WERI-Rb-1 (cell line): ENCODE measurements at places on chromosomes 4 and X.

DNA sequence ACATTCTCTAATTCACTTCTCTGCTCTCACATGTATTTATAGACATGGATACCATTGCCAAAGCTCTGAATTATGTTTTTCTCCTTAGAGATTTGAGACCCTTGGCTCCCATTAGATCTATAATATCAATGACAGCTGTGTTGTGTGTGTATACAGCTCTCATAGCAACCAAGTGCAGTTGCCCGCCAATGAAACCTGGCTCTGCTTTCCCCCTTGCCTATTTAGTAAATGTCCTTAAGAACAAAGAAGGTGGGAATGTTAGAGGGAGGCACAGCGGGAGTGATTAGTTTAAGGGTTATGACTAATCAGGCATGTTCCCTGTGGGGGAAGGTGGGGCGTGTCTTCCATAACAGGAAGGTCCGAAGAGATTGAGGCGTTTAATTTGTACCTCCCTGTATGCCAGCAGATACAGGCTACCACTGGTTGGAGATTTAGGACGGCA, 100.5 kb upstream of the TBC1D9 start:
- no peak for DNase-seq

DNA sequence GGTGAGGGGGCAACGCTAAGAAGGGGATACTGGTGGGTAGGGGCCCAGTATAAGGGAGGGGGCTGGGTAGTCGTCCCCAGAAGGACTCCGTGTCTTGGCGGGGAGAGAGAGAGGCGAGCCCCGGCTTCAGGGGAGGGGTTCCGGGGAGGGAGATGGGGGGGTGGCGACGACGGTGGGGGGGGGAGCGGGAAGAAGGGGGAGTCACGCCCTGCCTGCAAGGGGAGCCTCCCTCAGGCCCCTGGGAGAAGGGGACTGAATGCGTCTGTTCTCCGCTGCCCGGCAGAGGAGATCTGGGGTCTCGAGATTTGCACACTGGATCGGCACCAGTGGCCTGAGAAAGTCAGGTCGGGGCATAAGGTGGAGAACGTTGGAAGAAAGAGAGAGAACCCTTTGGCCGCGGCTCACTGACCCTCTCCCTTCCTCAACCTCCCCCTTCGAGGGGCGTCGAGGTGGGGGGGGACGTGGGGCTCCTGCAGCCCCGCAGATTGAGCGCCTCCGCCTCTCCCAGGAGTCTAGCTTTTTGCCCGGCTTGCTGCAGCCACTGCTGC, 609 bp upstream of the BCORL1 start:
- no peak for DNase-seq

GRCh38 chrX:149903889-149904748, 23.1 kb downstream of the MAGEA8 start:
- no peak for DNase-seq

DNA sequence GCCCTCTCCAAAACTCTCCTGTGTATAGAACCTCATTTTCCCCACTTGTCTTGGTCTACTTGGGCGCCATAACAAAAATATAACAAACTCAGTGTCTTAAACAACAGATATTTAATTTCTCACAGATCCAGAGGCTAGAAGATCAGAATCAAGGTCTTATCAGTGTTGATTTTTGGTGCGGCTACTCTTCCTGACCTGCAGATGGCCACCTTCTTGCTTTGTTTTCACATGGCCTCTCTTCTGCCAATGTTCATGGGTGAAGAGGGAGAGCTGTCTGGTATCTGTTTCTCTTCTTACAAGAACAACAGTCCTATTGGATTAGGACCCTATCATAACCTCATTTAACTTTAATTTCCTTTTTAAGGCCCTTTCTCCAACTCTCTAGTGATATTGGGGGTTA, 177.3 kb downstream of the PABPC4L start:
- peak; percentile 29 for DNase-seq

DNA sequence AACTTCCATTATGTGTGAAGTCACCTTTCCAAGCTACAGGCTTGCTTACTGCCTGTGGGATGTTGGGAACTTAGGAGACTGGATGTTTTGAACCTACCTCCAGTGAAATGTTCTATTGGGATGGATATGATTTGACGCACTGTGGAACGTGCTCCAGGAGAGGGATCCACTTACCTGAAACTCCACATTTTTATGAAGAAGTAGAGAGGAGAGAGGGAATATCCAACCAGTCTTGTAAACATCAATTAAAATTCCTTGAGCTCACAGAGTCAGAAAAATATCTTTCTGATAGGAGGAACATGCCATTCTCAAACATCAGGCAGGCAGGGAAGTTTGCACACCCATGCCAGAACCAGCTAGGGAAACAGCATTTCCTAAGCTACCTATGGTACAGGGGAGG, 91.1 kb upstream of the MAOA start:
- no peak for DNase-seq

GRCh38 chrX:39883666-39884065, 214.1 kb downstream of the BCOR start:
- no peak for DNase-seq

- peak; percentile 68 for DNase-seq
Observed at GRCh38 chrX:128781506-128781905, 729.3 kb upstream of the ACTRT1 start.

DNA sequence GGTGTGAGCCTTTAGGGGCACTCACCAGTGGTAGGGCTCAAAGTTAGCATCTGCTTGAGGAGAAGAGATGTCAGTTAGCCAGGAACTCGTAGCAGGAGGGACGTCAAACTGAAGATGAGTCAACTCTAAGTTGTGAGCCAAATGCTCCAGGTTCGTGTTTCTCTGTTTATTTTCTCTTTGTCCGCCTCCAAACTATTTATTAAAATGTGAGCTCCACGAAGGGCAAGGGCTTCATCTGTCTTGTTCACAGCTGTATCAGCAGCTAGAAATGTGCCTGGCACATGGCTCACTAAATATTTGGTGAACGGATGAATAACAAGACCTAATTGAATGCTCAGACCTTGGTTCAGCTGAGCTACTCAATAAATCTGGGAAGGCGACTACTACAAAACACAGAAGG, 248.9 kb downstream of the BCOR start:
- DNase-seq: no peak

- no peak for DNase-seq
Observed at GRCh38 chr4:177118596-177118995, 191.1 kb upstream of the NEIL3 start.

GRCh38 chr4:70721747-70722146, at the start of gene RUFY3:
TSS of gene RUFY3 (plus strand) at chr4:70721964. CDS start at chr4:70722574, 610 bp downstream.
- peak; percentile 60 for DNase-seq

DNA sequence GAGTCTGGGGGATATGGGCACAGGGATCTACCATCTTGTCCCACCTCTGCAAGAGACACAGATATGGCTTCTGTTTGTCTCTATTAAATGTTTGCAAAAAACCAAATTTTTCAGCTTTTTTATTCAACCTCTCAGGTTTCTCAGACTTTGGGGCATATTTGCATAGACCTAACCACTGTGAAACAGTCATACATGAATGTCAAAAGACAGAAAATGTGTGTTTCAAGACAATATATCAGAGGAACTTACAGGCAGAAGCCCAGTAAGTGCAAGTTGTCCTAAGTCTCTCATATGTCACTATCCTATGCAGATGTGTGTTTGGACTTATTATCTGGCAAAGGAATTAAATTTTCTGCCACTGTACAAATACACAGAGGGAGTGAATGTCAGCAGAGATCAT, 951.2 kb downstream of the PCDH18 start:
- no peak for DNase-seq

GRCh38 chr4:106238820-106239420, 77.1 kb downstream of the TBCK start:
- peak; percentile 31 for DNase-seq

- no peak for DNase-seq
Observed at GRCh38 chrX:124087000-124087746, 125.7 kb downstream of the STAG2 start.

DNA sequence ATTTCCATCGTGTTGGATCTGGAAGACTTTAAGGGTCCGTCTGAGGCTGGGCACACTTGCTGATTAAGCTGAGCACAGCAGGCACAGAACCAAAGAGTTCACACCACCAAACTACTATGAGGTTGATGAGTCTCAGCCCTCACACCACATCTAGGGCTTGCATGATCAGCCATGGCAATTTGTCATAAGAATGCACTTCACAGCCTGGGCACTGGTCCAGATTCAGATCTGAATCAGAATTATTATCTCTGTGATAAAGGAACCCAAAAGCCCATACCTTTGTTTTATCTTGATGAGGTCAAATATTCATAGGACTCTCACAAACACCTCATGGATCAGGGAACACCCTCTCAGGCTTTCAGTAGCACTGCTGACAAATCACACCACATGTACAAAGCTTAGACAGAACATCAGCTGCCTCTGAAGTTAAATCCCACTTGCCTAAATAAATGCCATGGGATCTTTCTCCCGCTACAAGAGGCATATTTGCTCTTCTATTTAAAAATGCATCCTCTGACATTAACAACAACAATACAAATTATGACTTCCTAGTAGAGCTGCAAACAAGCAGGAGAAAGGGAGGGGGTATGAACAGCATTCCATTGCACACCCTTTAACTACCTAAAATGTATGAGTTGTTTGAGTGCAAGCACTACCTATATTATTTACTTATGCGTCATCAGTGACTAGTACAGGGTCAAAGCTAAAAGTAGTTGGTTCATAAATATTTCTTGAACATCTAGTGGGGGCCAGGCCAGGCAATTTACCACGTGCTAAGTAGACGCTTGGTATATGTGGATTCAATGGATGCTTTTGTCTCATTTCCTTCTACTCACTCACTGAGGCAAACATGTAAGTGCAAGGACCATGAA, 186.3 kb upstream of the FGF13 start:
- no peak for DNase-seq

- no peak for DNase-seq
Observed at GRCh38 chr4:56261027-56261426, 126.3 kb downstream of the AASDH start.

DNA sequence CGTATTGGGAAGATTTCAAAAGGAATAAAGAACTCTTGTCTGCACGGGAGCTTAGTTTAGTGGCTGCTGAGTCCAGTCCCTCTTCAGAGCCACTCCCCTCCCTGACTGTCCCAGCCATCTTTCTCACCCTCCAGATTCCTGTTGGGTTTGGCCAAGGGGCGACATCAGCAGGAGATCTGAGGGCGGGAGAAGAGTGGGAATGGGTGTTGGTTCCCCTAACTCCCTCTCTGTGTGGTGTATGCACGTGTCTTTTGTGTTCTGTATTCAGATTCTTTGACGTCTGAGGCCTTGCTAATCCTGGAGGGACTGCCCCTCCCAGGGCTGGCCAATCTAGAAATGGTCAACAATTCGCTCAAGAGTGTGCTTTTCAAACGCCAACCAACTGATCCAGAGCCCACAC, 37.4 kb downstream of the CYTL1 start:
- DNase-seq: no peak

- DNase-seq: no peak
Observed at GRCh38 chr4:41681054-41681453, 67.5 kb downstream of the PHOX2B start.

DNA sequence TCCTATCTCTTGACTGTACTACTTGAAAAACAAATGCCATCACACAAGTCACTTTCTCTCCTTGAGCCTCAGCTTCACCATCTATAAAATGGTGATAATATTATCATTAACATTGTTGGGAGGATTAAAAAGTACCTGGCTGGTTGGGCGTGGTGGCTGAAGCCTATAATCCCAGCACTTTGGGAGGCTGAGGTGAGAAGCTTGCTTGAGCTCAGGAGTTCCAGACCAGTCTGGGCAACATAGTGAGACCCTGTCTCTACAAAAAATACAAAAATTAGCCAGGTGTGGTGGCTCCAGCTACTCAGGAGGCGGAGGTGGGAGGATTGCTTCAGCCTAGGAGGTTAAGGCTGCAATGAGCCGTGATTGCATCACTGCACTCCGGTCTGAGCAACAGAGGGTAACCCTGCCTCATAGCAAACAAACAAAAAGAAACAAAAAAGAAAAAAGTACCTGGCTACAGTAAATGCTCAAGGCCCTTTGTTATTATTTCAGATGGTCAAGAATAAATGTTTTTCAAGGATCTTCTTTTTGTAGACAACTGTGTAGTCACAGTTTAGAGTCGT, 120.3 kb downstream of the CHRNA9 start:
- DNase-seq: no peak

GRCh38 chrX:13387666-13388494, 68.0 kb upstream of the ATXN3L start:
- DNase-seq: no peak

- DNase-seq: no peak
Observed at GRCh38 chr4:159284113-159284512, 181.2 kb downstream of the RAPGEF2 start.

DNA sequence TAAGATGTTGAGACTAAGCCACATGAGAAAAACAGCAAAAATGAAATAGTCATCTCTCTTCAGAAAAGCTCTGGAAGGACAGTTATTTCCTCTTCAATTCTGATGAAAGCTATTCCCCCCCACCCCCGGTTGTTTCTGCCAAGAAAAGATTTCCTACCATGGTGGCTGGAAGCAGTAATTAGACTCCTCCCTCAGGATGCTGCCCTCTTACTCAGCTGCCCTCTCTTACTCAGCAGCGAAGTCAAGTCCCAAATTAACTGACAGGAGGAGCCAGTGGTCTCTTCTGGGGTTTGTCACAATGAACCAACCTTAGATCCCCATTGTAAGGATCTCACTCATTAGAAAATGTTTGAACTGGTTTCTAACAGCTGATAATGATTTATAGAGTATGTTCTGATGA, 38.0 kb downstream of the GPM6B start:
- DNase-seq: no peak

DNA sequence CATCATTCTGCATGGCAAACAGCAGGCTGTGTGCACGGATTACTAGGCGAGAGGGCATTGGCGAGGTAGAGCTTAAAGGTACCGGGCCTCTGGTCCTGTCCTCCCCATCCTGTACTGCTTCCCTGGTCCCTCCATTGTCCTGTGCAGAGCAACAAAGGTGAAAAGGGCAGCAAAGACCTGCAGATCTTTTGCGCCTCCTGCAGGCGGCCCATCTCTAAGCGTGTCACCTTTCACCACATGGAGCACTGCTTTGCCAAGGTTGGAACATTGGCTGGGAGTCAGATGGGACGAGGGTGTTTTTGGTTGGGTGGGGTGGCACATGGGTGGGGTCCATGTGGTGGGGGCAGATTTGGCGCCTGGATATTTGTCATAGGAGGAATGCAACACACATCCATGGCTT, 64.7 kb upstream of the UXT start:
- DNase-seq: peak; percentile 23

DNA sequence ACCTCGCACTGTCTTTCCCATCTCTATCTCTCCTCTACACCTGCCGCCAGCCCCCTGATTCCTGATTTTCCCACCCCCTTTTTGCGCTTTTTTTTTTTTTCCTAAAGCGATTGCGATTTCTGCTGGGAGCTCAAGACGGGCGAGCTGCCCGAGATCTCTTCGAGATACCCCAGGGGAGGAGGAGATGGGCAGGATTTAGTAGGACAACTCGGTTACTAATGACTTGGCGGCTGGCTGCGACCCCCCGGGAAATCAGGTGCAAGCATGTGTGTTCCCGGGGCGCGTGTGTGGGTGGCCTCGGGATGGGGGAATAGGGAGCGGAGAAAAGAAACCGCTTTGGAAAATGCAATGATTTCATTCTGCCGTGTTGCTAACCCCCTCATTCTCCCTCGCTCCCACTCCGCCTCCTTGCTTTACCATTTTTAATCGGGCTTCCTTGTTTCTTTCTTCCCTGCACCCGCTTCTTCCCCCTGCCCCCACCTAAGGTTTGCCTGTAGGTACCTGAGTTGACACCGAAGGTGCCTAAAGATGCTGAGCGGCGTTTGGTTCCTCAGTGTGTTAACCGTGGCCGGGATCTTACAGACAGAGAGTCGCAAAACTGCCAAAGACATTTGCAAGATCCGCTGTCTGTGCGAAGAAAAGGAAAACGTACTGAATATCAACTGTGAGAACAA, 4.4 kb downstream of the SLITRK2 start:
- no peak for DNase-seq

GRCh38 chr4:40254608-40255392, 58.0 kb downstream of the RHOH start:
- DNase-seq: no peak
